Fibroblast of skin of back (primary cell): ENCODE measurements at places on chromosomes 7 and 10.

DNA sequence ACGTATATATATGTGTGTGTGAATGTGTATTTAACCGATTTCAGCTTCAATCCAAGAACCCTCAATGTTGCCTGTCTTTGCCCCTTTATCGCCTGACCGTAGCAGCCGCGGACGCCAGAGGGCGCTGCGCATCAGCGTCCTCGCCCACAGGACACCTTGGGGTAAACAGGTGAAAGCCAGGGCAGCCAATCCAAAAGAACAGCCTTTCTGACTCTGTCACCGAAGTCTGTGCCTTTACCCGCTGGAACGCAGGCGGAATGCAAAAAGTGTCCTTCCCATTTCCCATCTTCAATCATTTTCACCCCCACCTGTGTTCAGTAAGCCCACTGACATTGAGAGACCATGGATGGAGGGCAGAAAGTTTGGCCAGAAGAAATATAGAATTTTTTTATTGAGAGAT lies 3.6 kb downstream of the NXPH1 start:
- no peak for DNase-seq

- DNase-seq = no peak
Measured at GRCh38 chr7:120138497-120138896, 134.5 kb upstream of the KCND2 start.

DNA sequence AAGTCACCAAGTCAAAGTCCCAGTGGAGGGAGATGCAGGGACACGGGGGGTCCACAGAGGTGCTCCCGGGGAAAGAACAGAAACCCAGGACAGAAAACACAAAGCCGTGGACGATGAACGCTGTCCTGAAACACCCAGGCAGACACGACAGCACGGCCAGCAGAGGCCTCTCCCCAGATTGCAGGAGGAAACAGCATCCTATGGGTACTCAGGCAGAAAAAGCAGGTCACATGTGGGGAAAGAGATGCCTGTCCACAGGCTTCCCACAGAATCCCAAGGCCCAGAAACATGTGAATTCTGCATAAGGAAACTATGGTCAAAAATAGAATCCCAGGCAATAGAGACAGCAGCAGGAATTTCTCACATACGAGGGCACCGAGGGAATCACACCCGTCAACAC lies 53.6 kb upstream of the ADGRA1 start:
- no peak for DNase-seq

DNA sequence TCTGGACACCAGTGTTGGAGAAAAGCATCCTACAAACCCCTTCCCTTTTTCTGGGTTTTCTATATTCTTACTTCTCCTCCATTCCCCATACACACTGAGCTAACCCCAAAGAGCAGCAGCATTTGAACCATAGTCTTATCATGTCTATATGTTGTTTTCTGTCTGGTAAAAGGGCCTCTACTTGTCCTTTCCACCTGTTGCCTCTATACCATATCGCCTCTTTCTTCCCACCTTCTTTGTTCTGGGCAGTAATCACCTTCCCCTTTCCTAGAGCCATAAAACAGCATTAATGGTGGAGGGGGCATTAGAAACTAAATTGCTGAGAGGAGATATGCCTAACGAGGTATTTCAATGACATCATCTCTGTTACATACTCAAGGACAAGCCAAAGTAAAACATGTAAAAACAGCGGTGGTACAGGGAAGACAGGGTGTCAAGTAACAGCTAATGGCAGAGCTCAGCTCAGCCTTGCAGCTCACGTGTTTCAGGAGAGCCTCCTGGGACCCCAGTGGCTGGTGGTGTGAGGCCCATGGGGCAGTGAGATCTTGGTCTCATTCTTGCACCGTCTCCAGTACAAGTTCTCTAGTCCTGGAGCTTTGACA lies 20.6 kb downstream of the NPY start:
- no peak for DNase-seq

DNA sequence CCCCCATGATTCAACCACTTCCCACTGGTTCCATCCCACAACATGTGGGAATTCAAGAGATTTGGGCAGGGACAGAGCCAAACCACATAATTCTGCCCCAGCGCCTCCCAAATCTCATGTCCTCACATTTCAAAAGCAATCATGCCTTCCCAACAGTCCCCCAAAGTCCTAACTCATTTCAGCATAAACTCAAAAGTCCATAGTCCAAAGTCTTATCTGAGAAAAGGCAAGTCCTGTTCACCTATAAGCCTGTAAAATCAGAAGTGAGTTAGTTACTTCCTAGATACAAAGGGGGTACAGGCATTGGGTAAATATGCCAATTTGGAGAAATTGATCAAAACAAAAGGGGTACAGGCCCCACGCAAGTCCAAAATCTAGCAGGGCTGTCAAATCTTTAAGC lies 272.9 kb downstream of the MAGI2 start:
- no peak for DNase-seq

DNA sequence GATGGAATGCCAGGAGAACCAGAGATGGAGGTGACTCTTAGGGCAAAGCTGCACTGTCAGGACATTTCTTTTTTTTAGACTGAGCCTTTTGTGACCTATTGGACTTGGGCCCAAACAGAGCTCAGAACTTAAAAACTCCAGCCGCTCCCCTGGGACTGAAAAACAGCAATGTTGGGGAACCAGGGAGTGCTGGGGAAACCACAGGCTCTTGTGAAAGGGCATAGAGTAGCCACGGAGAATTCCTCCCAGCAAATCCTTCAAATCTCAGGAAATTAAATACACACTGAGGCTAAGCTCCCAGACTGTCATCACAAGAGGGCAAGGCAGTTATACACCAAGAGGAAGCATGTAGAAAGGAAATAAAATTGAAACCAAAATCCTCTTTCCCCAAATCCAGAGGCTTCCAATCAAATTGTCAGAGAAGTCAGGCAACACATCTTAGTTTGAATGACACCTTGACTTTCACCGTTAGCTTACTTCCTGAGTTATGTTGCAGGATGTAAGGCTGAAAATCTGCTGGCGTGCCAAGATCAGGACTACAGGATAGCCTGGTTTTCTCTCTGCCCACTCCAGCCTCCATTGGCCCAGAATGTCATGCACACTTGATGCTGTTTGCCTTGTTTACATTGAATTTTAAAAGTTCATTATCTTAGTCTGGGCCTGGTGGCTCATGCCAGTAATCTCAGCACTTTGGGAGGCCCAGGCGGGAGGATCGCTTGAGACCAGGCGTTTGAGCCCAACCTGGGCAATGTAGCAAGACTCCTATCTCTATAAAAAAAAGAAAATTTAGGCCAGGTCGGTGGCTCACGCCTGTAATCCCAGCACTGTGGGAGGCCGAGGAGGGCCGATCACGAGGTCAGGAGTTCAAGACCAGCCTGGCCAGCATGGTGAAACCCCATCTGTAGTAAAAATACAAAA lies 2.6 kb upstream of the RFC2 start:
- peak; percentile 93 for DNase-seq

- DNase-seq = peak; percentile 28
Measured at GRCh38 chr7:43113622-43114457, 1.4 kb downstream of the HECW1 start.

DNA sequence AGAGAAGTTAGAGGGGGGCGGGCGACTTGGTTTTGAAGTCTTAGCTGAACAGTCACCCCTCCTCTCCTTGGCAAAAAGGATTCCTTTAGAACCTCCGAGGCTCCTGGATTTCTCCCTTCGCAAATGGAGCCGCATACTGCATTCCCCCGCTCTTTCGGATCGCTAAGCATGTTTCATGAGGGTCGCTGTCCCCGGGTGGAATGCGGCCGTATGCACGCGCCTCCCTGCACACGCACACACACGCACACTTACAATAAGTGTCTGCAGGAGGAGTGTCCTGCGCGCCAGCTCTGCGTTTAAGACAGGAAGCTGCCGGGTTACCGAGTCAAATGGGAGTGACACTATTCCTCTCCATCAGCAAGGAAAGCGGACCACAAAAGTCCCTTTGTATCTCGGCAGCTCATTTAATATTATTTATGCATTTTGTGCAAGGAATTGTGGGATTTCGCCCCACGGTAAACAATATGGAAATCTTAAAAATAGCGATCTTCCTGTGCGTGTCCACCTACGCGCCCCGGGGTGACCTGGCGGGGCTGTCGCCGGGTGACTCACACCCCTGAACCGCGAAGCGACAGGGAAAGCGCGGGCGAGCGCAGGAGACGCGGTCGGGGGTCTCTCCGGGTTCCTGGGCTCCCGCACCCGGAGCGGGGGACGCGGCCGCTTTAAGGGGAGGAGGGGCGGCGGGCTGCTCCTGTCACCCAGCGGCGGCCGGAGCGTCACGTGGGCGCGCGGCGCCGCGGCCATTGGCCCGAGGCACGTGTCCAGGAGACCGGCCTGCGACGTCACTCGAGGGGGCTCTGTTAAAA lies 988 bp upstream of the EN2 start:
- peak; percentile 64 for DNase-seq

DNA sequence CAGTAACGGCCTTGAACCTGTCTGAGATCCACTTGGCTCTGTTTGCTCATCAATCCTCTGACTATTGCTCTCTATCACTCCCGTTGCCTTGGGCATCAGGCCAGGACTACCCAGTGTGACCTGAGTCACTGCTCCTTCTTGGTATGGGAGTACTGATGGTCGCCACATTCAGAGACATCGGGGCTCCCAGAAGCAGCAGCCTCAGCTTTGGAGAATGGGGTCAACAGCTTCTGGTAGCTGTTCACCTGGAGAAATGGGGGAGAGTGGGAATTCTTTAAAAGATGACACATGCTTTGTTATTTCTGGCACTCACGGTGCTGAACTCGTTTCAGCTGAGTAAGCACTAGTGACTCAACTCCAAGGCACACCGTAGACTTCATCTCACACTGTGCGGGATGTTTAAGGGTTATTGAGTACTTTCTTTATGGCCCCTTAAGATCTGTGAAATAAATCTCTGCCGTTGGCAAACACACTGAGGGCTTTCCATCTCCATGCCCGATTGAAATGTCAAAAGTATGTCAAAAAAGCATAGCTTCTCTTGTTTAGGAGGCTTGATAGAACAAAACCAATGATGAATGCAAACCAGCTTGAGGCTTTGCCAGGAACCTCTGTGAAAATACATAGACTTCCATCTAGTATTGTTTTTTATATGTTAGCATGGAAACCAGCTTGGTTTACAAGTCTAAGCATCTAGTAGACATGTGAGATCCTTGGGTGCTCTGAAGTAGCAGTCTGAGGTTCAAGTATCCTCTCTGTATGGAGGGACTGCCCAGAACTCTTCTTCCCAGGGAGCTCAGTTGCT lies 333.1 kb downstream of the CXCL12 start:
- peak; percentile 77 for DNase-seq

- DNase-seq = peak; percentile 79
Measured at GRCh38 chr10:72503241-72503640, 122.6 kb downstream of the MICU1 start.

DNA sequence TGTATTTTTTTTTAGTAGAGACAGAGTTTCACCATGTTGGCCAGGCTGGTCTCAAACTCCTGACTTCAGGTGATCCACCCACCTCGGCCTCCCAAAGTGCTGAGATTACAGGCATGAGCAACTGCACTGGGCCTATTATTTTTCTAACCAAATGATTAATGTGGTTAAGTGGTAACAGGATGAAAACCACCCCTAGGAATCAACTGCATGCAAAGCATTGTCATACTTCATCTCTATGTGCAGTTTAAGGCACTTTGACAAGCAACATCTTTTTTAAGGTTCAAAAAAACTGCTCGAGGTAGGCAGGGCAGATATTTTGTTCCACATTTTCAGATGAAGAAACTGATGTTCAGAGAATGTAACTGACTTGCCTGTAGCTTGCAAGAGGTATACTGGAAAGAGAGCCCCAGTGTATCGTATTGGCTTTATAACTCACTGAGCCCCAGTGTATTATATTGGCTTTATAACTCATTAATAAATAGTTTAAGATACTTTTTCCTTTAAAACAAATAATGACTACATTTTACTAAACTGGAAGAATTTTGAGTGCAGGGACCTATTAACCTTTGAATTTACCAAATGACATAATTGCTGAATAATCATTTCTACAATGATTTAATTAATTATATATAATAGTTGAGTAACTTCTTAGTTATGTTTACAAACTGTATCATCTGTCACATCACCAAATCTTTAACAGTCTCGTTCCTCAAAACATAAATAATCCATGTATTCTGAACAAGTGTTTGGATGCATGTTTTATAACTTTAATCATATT lies 38.1 kb downstream of the RTKN2 start:
- DNase-seq = peak; percentile 75

DNA sequence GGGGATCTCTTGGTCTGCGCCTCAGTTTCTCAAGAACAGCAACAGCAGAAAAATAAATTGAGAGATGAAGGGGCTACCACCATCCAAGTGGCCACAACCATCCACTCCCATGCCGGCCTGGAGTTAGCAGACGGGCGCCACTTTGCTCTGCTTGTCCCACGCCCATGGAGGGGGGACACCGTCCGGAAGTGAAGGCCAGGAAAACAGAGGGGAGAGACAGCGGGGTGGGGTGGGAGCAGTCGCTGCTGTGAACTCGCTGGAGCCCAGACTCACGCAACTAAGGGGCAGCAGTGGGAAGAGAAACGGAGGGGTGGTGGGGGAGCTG lies 135.4 kb downstream of the KIF20B start:
- DNase-seq = no peak

DNA sequence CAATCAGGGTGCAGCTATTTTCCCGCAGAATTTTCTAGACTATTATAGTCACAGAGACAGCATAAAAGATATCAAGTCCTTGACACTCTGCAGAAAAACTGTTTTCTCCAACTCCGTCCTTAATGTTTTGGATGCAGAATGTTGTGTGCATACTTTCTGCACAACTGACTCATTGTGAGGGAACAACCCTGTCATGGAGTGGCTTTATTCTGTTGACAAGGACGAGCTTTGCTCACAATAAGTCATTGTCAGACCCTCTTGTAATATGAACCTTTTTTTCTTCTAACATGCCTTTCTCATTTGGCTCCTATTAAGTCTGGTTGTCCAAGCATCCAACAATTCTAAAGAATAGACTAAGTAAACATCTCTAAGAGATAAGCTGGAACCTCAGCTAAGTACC lies 17.3 kb downstream of the ABCB4 start:
- no peak for DNase-seq

GRCh38 chr7:94444813-94445212 lies 50.1 kb downstream of the COL1A2 start:
- no peak for DNase-seq

- DNase-seq = no peak
Measured at GRCh38 chr7:77238703-77239136, 39.1 kb upstream of the FGL2 start.

DNA sequence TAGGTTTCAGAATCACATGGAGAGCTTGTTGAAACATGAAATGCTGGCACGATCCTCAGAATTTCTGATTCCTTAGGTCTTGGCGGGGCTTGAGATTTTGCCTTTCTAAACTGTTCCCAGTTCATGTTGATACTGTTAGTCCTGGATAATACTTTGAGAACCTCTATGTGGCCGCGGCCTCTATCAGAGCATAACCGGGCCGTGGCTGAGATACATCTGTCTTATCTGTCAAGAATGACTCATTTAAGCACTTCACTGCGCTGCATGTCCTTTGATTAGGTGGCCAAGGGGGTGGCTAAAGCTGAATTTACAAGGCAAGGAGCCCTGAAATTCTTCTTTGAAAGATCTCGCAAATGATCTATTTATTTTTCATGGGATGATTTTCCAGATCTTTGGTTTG lies 66.9 kb downstream of the GALNT17 start:
- no peak for DNase-seq
